ENCODE measurements at places on chromosomes 12 and 14.
A peak's percentile ranks its signal among the peaks of the same experiment; 100 is the strongest.

- DNase-seq = no peak
Observed at GRCh38 chr14:53655080-53655785, 301.4 kb downstream of the BMP4 start.

DNA sequence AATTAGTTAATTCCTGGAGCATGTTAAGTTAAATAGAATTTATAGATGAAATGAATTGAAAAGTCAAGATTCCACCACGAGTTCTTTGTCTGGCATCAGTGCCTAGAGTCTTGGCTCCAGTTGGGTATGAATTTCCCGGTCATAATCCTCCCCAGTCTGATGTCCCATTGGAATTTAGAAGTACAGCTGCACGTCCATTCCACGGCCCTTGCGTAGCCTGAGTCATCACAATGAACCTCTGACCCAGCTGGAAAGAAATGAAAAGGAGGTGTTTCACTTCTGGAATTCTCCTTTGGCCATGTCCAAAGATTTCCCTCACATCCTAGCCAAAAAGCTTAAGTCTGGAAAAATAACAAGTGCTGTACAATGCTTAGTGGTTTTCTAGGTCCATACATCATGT lies 122.7 kb downstream of the KICS2 start:
- DNase-seq = no peak

DNA sequence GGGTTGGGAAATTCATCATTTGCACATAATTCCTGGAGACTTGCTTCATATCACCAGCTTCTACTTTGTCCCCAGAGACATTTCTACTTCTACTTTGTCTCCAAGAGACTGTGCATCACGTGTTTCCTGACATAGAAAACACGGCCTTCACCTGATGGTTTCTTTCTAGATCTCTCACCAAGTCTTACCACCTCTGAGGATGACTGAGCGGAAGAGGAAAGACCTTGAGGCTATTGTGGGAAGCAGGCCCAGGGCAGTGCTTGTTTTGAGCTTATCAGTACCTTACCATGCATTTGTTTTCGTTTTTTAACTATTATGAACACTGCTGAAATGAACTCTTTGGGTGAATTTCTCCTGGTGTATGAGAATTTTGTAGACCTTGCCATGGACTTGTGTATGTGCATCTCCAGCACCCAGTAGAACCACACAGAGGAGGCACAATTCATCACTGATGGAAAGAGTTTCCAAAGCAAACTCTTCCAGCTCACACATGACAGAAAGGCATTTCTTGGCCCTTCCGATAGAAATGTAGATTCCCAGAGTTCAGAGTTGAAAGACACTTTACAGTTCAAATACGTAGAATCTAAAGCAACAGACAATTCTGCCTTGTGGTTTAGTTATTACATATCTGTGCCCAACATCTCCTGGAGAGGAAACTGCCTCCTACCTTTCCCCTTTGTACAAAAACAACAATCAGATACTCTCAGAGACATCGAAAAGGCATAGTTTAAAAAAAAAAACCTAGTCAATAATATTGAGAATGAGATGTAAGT lies 434.7 kb downstream of the FUT8 start:
- no peak for DNase-seq

DNA sequence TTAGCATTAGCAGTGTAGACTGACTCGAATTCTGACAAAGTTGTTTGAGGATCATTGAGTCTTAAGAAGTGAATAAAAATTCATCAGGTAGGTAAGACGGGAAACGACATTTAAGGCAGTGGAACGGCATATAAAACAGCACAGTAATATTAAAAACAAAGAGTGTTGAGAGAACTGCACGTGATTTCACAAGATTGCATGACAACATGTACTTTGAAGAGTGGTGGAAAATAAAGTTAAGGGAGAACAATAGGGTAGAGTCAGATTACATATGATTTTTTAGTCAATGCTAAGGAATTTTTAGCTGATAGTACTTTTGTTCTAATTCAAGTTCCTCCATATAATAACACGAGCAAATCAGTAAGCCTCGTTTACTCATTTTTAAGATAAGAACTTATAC lies 115.4 kb downstream of the SOX5 start:
- no peak for DNase-seq

GRCh38 chr12:110998165-110998564 lies 77.8 kb upstream of the MYL2 start:
- no peak for DNase-seq

- no peak for DNase-seq
Observed at GRCh38 chr12:98812225-98812624, 167.1 kb downstream of the APAF1 start.

DNA sequence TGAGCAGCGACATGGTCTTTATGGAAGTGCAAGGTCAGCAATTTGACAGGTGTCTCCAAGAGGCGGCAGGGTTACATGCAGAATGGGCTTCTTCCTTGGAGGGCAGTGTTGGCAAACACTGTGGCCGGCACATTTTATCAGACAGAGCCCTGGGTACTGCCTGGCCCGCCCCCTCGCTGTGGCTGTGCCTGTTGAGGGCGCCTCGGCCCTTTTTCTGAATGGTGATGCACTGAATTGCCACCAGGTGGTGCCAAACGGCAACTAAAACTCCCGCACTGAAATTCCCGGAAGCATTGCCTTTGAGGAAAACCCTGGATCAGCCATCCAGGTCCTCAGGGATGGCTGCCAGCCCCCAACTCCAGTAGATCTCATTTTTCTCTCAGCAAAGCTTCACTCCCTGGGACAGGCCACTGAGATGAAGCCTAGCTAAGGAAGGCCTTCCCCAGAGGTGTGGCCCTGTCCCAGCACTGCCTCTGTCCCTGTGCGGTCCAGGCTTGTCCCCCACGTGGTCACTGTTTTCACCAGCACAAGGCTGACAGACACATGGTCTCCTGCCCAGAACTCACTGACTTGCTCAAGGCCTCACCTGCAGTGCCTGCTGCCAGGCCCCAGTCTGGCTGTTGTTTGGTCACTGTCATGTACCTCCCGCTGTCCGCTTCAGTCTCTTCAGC lies 73.6 kb downstream of the TESC start:
- DNase-seq = peak; percentile 37

- DNase-seq = no peak
Observed at GRCh38 chr12:8058506-8058905, 7.7 kb downstream of the C3AR1 start.

DNA sequence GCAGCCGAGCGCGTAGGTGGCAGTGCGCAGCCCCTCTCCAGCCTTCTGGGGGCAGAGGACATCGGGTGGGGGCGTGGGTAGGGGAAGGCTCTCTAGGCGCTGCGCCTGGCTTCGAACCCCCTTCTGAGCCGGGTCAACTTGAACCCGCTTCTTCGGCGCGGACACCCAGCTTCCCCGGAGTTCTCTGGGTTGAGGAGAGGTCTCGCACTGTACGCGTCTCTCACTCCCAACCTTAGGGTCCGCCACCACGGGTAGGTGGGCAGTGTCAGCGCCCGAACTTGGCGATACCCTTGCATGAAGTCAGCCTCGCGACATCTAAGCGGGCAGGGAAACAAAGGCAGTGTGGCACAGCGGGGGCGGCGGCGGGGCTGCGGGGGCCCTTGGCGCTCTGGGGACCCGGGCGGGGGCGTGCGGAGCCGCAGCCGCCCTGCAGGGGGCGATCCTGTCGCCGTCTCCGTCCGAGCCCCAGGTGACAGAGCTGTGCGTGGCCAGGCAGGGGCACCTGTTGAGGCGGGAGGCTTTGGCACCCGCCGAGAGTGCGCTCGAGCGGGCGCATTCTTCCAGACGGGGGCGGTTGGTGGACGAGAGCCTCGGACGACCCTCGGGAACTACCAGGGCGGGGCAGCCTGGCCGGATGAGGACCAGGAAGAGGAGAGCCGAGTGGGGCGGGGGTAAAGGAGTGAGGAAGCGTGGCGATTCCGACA lies 1.1 kb downstream of the GALNT16 start:
- peak; percentile 15 for DNase-seq

DNA sequence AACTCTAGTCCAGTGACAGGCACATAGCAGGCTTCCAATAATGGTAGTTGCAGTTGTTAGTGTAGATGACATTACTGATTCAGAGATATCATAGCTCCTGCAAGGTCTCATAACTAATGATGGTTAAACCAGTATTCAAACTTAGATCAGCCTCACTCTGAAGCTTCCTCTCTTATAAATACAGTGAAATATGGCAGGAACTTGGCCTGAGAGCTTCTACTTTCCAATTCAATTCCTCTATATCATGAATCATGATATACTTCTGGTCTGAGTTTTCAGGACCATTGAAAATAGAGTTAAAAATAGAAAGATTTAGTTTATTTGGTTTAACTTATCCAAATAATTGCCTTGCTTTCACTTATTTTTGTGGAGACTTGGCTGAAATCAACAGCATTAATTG lies 167.5 kb upstream of the NOVA1 start:
- no peak for DNase-seq

- DNase-seq = no peak
Observed at GRCh38 chr12:95605087-95605486, 53.8 kb upstream of the USP44 start.

DNA sequence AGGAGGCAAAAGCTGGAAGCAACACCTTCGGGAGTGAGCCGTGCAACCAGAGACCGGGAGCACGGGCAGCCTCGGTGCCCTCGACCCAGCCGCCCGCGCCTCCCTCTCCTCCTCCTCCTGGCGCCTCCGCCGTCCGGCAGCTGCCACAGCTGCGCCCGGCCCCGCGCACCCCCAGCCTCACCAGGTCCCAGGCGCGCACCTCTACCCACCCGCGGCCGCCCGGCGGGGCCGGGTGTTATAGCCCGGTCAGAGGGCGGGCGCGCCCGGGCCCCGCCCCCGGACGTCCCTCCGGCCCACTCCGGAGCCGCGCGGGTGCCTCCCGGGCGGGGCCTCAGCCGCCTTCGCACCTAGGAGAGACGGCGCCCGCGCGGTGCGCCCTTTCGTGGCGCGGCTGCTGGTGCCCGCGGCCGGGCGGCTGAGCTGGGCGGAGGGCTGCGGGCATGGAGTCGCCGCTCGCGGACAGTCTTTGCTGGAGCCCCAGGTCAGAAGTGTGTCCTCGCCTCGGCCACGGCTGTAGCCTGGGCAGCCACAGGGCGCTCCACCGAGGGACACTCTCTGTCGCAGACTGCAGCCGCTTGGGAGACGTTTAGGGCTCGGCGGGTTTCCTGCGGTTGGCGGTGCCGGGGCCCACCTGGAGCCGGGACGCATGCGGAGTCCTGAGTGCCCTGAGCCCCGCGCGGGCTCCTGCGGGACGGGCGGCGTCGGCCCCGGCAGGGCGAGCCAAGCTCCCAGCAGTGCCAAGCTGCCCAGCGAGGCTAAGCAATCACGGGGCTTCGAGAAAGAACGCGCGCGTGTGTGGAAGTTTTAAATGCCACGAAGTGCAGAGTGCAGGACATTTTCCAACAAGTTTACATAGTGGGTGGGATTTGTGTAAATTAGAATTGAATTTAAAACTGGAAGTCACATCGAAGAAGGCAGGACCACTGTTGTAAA lies at the start of gene CPM:
Gene CPM, minus strand, starts transcription at position 211 of the 933 bp plus-strand sequence. CDS start 334 bp downstream, outside the sequence.
- DNase-seq = peak; percentile 65

- no peak for DNase-seq
Observed at GRCh38 chr12:46264057-46264456, 4.8 kb downstream of the SLC38A1 start.

DNA sequence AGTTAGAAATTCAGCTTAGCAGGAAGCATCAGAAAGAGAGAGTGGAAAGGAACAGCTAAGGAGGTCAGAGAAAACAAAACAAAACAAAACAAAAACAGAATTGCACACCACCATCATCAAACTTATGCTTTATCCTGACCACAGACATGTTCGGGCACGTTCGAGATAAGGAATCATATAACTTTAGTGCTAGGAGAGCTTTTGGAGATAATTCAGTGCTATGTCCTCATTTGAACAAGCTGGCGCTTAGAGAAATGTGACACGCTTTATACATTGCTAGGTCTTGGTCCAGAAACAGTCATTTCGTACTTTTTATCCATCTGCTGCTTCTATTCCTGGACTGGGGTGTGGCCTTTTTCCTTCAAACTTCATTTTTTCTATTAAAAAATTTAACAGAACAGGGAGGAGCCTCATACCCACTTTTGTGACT lies 213.1 kb downstream of the PTPRO start:
- DNase-seq = no peak

DNA sequence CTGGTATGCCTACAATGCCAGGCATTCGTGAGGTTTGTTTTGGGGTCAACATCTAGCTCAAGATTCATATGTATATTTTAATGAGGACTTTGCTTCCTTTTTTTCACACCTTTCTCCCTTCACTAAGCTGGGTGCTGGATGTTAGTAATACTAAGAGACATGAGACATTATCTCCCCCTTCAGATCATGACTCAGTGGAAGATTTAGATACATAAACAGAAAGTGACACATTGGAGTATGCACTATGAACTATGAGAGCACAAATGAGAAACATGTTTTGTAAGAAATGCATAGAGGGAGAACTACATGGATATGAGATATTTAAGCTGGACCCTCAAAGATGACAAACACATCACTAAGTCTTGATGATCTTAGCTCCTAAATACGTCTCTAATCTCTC lies 286.3 kb downstream of the RPAP3 start:
- DNase-seq = no peak

DNA sequence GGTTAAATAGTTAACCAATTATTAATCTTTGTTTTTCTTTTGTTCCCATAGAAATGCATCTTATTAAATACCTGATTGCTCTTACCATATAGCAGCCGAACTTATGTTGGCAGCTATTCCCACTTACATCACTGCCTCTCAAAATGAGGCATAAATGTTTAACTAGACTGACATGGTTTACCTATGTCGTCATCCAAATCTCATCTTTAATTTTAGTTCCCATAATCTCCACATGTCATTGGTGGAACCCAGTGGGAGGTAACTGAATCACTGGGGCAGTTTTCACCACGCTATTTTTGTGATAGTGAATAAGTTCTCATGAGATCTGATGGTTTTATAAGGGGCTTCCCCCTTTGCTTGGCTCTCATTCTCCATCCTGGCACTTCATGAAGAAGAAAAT lies 499.2 kb upstream of the ATP2B1 start:
- DNase-seq = no peak

GRCh38 chr12:123109319-123109772 lies 41.5 kb downstream of the PITPNM2 start:
- DNase-seq = peak; percentile 69

DNA sequence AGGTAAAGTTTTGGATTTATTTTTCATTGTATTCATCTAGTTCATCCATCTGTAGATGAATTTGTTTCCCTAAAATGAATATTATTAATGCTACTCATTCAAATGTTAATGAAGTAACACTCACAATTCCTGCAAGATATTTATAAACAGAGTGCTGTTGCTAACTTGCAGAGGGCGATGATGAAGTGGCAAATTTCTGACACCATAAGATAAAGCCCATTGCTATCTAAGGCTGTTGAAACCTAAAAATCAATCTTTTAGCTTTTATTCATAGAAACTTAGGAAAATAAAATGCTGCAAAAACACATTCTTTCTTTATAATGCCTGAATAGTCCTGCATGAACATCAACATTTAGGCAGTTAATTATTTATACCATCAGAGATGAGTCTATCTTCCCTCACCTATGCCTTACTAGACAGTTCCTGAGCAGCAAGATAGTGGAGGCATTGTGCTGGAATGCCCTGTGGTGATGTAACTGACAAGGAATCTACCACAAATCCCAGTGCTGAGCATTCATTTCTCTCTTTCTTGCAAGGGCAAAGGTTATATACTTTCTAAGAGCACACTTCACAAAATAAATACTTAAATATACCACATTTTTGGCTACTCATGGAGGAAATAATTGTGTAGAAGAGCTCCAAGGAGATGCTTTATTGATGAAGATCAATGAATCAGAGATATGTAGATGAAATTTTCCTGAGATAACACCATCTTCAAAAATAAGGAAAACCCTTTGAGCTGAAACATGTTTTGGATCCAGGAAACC lies 57.6 kb downstream of the LMNTD1 start:
- no peak for DNase-seq
